ENCODE measurements at places on chromosomes 2 and 18.

DNA sequence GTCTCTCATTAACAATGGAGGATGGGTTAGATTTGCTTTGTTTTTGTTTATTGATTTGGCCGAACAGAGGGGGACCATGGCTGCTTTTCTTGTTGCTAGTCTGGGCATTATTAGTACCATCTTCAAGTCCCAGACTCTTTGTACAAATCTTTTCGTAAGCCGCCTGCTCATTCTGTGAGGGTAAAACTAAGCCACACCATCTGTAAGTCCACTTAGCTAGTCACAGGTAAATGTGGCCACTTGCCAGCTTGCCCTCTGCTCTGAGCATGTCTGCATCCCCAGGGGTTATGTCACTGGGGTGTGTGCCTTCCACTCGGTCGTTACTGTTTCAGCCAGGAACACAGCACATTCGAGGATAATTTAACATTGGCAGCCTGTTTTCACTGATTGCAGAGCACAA lies 85.6 kb downstream of the SMIM21 start:
- DNase-seq = no peak

DNA sequence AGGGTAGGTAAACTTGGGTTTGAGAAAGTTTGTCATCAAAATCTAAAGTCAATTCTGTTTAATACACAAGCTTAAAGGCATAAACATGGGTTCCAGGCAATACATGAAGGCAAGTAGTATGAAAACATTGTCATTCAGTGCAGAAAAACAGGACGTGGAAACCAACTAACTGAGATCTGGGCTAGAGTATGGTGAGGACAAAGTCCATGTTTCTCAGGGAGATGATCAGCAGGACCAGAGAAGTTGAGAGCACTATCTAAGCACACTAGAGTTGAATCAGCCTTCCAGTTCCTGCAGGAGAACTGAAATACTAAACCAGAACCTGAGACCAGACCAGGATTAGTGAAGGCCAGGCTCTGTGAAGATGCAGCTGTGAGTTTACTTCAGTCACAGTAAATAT lies 302.8 kb upstream of the CRIM1 start:
- no peak for DNase-seq

DNA sequence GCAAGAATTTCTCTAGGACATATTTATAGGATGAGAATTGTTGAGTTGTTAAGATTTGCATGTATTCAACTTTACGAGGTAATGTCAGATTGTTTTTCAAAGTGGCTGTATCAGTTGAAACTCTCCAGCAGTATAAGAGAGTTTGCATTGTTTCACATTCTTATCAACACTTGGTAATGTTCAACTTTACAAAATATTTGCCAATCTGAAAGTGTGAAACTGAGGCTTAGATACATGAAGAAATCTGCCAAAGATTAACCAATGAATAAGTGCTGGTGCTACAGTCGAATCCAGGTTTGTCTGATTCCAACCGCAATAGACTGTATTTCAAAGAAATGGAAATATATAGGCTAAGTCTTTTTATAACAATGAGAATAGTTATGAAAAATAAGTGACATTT lies 117.0 kb downstream of the EHBP1 start:
- no peak for DNase-seq

GRCh38 chr2:192416060-192416459 lies 221.3 kb upstream of the TMEFF2 start:
- DNase-seq = no peak

GRCh38 chr2:235639428-235639773 lies 145.6 kb downstream of the AGAP1 start:
- peak; percentile 98 for DNase-seq

DNA sequence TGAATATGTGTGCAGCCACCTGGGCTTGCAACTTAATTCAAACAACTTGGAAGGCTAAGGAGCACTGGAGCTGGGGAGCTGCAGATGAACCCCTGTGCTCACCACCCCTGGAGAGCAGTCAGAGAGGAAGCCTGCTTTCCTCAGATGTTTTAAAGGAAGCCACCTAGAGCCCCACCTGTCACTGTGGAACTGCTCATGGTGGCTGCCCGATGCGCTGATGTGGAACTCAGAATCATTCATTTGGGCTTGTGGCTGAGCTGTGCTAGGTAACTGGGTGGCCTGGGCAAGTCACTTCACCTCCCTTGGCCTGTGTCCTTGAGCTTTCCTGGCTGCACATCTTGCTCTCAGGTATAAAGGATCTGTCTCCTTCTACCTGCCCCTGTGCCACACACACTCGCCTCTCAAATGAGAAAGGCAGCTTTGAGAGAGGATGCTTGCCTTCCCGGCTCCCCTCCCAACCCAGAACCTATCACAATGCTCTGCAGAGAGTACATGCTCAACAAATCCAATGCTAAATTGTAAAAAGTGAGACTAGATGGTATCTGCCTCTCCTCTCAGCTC lies 41.3 kb downstream of the BCL11A start:
- DNase-seq = no peak

DNA sequence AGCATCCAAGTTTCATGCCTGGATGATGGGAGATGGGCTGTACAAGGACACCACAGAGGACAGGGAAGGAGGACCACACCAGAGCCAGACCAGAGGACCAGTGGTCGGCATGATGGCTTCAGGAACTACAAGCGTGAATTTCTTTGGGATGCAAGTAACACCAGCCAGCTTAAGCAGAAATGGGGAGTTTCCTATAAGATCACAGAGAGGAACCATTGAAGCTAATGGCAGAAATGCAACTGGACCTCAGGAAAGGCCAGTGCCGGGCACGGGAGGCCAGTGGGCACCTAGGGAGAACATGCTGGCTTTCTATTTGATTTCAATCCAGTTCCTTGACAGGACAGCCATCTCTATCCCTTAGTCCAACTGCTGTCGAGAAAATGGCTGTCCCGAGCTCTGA lies 145.4 kb downstream of the SH3BP4 start:
- DNase-seq = no peak

DNA sequence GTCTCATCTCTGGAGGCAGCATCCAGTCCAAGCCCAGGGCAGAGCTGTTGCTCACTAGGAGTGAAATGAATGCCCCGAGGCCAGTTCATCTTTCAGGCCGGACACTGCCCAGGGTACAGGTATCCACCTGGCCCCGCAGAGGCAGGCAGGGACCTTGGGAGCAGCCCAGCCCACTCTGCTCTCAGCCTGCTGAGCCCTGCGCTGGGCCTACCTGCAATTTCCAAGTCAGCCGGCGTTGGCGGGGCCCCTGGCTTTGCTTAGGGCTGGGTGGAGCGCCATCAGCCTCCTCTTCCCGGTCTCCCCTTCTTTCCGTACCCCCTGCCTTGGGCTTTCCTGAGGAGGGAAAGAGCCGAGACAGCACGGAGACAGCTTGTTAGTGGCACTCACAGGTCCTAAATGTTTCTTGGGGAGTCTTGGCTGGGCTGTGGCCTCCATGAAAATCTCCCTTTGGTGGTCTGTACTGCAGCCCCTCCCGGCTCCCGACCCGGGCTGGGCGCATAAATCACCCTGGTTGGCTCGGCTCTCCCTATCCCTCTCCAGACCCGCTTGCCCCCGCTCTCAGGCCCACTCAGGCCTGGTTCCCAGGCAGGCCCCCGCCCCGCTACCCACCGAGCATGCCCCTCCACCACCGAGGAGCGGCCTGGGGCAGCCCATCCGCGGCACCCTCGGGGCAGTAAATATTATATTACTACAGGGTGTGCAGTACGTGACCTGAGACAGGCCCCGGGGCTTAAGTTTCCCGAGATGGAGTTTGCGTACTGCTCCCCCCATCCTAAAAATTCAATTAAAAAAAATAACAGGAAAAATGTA lies 106.7 kb downstream of the DYSF start:
- no peak for DNase-seq

DNA sequence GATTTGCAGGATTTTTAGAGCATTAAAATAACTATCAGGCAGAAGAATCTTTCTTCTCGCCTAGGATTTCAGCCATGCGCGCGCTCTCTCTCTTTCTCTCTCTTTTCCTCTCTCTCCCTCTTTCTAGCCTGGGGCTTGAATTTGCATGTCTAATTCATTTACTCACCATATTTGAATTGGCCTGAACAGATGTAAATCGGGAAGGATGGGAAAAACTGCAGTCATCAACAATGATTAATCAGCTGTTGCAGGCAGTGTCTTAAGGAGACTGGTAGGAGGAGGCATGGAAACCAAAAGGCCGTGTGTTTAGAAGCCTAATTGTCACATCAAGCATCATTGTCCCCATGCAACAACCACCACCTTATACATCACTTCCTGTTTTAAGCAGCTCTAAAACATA lies 137.0 kb downstream of the MEIS1 start:
- DNase-seq = no peak

DNA sequence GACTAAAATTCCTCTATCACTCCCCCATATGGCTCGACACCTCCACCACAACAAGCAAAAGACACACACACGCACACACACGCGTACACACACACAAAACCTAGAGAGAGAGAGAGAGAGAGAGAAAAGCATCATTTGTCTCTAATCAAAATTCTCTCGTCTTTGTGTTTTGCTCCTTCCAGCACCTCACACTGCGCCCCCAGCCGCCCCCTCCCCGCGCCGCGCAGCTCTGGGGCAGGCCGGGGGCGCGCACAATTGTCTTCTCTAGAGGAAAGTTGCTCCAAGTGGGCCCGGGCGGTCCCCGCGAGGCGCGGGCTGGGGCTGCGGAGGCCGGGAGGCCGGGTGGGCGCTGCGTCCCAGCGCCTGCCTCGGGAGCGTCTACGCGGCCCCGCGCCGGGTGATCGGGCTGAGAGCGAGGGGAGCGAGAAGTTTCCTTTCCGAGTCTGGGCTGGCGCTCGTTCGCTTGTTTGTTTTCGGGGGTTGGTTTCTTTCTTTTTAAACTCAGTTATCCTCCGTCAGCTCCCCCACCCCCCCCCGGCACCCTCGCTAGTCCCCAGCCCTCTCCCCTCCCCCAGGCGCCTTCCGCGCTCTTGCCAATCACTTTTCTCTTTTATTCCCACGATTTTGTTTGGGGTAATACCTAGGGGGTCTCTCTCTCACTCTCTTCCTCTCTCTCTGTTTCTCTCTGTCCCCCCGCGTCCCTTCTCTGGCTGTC lies 4.1 kb downstream of the ZEB2 start:
- peak; percentile 66 for DNase-seq

- no peak for DNase-seq
Observed at GRCh38 chr2:119116411-119117295, 41.9 kb downstream of the C1QL2 start.

DNA sequence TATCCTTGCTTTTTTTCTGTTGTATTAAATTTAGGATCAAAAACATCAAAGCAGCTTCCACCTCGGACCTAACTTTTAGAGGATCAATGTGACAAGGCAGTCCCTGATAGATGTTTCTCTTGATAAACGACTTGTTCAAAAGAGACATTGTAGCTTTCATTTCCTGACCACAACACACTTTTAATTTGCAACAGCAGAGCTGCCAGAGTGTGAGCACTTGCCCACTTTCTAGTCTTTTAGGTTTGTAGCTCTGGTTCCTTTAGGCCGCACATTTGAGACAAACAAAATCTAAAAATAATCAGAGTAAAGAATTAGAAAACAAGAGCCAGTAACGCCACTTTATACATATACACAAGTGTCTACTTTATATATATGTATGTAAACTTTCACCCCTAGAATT lies 3.1 kb downstream of the FIGN start:
- DNase-seq = no peak

DNA sequence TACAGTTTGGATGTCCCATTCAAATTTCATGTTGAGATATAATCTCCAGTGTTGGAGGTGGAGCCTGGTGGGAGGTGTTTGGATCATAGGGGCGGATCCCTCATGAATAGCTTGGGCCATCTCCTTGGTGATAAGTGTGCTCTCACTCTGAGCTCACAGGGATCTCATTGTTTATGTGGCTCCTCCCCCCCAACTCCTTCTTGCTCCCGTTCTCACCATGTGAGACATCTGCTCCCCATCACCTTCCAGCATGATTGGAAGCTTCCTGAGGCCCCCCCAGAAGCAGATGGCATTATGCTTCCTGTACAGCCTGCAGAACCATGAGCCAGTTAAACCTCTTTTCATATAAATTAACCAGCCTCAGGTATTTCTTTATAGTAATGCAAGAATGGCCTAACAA lies 3.0 kb upstream of the INPP1 start:
- DNase-seq = no peak

GRCh38 chr2:46711156-46711555 lies 204.4 kb downstream of the MCFD2 start:
- DNase-seq = no peak

DNA sequence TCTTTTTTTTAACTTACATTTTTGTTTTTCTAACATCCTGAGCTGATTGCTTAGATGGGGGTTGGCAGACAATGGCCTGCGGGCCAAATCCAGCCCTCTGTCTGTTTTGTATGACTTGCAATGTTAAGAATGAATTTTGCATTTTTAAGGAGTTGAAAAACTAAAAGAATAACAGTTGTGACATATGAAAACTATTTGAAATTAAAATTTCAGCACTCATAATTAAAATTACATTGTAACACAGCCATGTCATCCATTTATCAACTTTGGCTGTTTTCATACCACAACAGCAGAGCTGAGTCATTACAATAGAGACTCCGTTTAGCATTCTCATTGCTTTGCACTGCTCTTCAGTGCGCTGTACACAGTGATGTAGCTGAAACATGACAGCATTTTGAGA lies 94.1 kb upstream of the MC4R start:
- DNase-seq = no peak

DNA sequence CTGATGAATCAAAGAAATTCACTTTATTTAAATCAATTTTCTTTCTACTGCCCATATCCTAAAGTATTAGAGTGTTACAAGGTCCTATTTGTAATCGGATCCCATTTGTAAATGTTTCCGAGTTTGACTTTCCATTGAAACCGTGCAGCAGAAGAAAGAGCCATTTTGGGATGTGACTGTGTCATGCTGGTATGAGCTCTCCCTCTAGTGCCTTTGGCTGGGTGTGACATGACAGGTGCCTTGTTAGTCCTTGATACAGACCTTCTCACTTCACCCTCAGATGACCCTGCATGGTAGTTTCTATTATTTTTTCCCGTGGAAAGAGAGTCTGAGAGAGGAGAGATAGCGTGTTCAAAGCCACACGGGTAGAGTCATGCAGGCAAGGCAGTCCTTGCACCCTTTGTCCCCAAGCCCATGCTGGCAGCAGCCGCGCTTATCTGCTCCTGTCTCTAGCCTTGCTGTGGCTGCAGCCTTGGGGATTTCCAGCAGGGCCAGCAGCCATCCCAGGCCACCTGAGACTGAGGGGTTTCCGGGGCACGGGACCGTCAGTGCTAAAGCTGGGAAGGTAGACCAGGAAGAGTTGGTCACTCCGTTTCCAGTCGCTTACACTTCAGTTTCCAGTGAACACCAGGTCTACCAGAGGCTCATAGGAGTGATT lies 21.4 kb downstream of the CHMP1B start:
- DNase-seq = peak; percentile 55

- DNase-seq = no peak
Observed at GRCh38 chr2:111050701-111051376, 69.9 kb upstream of the BCL2L11 start.

GRCh38 chr2:146241023-146241422 lies 1603.8 kb upstream of the ACVR2A start:
- no peak for DNase-seq

- no peak for DNase-seq
Observed at GRCh38 chr2:18425210-18425703, 135.2 kb downstream of the RDH14 start.

Data from Ammon's horn (tissue), 1 donor.